ENCODE measurements at places on chromosomes 7 and 10.

DNA sequence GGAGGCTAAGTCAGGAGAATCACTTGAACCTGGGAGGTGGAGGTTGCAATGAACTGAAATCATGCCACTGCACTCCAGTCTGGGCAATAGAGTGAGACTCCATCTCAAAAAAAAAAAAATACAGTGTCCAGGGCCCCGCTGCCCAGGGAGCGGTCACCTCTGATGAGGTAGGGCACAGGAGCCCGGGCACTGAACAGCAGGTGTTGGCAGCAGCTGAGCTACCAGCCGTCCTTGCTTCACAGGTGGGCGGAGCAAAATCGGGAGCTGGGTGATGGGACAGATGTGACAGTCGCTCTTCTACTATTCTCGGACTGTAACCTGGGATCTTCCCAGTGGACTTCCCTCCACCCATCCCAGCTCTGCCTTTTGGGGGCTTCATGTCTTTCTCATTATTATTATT is 49.4 kb downstream of the GTF2IRD1 start:
- no peak for DNase-seq

DNA sequence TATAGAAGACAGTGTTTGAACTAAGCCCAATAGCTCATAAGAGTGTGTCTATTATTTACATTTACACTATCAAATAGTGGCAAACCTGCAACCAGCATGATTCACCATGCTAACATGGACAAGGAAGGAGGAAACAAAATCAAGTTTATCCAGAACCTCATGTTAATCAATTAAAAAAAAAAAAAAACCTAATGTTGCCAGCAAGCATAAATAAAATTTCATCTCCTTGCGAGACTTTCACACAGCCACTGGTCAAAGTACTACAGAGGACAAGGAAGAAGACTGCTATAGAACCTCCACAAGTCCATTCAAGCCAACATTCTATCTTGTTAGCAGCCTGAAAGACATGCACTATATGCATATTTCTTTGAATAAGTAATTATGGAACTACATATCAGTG is 9.7 kb downstream of the TM9SF3 start:
- DNase-seq = no peak

GRCh38 chr7:16399265-16399831 is 22.0 kb downstream of the CRPPA start:
- DNase-seq = no peak

- no peak for DNase-seq
Measured at GRCh38 chr7:33217595-33217994, 88.2 kb downstream of the BBS9 start.

GRCh38 chr10:84352251-84352842 is 24.0 kb downstream of the CCSER2 start:
- peak; percentile 52 for DNase-seq

DNA sequence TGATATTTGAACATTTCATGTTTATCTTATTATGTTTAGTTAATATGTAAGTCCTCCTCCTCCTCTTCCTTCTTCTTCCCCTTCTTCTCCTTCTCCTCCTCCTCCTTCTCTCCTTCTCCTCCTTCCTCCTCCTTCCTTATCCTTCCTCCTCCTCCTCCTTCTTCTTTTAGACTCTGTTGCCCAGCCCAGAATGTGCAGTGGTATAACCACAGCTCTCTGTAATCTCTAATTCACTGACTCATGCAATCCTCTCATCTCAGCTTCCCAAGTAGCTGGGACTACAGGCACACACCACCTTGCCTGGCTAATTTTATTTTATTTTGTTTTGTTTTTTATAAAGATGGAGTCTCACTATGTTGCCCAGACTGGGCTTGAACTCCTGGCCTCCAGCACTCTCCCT is 83.4 kb upstream of the ODAD2 start:
- no peak for DNase-seq

DNA sequence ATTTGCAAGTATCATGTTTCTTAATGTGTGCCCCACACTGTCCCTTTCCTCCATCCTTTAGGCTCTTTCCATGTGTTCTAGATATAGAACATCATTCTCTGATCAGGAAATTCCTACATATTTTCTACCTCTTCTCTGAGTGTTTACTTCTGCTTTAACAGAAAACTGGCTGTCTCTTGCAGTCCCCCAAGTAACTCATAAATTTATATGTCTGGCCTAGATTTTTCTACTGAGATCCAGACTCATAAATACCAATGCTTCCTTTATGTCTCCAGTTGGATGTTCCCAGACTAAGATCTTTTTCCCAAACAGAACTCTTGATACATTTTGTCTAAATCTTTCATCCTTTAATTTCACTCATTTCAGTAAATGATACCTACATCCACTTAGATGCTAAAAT is 181.8 kb downstream of the CDK14 start:
- DNase-seq = no peak

- DNase-seq = no peak
Measured at GRCh38 chr10:111560027-111560426, 483.2 kb downstream of the ADRA2A start.

- DNase-seq = no peak
Measured at GRCh38 chr10:28845009-28845682, 167.8 kb downstream of the BAMBI start.

DNA sequence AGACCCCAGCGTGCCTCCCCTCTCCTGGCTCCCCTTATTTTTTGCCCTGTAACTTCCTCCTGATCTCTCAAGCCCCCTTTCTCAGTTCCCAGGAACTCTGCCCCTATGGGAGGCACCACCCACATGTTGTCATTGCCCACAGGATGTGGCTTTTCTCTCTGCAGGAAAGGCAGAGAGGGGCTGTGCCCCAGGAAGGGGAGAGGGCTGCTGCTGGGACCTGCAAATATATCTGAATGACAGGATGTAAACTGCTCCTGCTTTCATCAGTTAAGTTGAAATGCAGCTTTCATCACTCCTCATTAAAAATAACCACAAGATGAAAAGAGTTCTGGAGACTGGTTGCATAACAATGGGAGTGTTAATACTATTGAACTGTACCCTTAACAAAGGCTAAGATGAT is 103.3 kb downstream of the CLEC2L start:
- no peak for DNase-seq

DNA sequence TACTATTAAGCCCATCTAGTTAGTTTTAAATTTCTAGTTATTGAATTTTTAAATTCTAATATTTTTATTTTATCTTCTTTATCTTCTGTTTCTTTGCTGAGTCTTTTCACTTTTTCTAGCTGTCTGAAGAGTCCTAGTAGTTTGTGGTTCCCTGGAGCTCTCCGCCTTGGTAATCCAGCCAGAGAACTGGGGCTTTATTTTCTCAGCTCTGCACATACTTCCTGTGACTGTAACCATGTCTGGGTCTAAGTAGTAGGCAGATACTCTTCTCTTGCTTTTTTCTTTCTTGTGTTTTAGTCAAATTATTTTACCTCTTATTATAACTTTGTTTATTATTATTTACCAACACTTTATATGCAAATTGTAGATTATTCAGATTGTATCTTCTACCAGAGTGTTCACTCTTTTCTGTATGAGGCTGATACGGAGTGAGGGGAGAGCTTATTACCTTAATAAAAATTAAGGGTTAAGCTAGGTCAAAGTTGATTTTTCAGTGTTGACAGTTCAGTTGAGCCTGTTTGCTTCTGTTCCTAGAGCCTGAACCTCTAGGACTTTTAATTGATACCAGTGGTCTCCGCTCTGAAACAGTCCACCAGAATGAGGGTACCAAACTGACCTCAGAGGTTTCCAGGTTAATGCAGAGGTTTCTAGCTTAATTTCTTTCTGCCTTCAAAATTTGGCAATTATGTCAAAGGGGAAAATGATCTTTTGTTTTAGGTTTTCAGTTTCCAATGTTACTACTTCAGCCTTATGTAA is 155.4 kb downstream of the ADK start:
- no peak for DNase-seq

GRCh38 chr7:39199006-39199405 is 221.3 kb downstream of the POU6F2 start:
- no peak for DNase-seq

DNA sequence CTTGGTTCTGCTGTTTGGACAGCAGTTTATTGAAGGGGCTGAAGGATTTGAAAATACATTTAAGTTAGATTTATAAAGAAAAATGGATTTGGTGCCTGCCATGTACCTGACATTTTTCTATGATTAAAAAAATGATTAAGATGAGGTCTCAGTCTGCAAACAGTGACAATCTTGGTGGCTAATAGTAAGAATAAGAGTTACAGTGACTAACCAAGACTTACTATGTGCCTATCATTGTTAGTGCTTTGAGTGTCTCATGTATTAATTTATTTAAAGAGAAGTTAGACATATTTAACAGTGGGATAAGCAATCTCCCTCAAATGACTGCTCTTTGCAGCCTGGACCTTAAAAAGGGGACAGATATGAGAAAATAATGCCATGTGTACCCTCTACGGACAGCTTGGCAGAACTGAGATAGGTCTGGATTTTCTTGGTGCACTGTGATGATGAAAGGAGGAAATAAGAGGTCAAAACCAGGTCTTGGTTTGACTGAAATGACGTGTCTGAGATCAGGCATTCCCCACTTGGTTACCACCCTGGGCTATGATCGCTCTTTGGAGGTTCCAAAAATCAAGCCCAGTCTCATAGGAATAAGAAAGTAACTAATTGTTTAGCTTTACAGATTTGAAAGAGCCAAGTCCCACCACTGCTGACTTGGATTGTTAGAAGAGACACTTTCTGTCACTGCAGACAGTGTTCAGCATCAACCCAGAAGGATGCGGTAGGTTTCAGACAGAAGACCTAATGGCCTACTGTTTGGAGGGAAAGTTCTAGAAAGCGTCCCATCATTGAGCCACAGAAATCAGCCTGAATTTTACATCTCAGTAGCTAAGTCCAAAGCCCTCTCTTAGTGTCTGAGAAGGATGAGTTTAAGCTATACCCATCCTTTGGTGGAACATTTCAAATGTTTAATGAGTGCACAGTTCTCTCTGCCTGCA is 2.1 kb downstream of the CASP7 start:
- DNase-seq = peak; percentile 9

DNA sequence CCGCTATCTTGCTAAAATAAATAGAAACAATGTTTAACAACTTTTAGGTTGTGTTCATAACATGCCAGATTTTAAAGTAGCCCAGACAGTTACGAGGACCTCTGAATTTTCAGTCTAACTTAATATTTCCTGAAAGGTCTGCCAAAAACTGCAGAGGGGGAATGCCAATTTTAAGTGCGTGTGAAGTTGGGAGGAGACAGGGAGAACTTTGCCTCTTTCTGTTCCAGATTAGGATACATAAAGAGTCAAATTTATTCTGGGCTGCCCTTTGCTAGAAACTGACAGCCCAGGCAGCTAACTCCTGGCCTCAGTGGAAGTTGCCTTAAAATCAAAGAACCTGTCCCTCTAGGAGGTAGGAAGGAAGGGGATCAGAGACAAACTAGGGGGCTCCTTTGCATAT is 52.3 kb upstream of the PIP4K2A start:
- no peak for DNase-seq

- no peak for DNase-seq
Measured at GRCh38 chr10:14191871-14192270, 138.9 kb downstream of the FRMD4A start.

DNA sequence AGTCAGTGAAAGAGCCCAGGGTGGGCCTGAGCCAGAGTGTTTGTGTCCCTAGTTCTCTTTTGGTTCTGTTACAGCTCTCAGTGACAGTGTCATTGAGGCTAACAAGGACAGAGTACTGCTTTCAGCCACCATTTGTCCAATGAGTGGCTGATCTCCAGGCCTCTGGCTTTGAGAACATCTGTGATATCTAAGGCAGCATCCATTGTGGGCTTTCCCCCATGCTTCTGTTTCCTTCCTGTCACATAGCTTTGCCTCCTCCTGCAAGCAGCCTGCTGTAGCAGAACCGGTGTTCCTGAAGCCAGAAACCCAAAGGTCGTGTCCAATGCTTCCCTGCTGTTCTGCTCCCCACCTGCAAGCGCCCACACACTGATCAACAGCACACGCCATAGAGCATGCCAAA is 68.4 kb downstream of the IKZF1 start:
- DNase-seq = no peak

GRCh38 chr7:87512906-87513305 is 37.4 kb upstream of the ABCB4 start:
- DNase-seq = no peak

DNA sequence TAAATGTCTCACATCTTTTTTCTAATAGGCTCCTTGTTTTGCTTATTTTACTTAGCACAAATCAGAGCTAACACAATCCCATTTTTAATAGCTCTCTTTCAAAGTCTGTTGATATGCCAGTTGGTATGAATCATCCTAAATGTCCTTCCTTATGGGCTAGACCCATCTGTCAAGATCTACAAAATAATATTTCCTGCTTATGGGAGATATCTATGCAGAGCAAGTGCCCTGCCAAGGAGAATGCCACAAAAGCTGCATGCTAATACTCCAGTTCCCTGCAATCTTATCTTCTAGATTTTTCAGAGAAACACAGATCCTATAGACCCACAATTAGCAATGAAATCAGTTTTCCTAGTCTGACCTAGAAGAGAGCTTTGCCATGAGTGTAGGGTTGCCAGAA is 230.8 kb upstream of the NPVF start:
- DNase-seq = no peak
